Upper lobe of left lung (tissue), 6 donors: ENCODE measurements at places on chromosomes 6 and 20.
A peak's percentile ranks its signal among the peaks of the same experiment; 100 is the strongest.

DNA sequence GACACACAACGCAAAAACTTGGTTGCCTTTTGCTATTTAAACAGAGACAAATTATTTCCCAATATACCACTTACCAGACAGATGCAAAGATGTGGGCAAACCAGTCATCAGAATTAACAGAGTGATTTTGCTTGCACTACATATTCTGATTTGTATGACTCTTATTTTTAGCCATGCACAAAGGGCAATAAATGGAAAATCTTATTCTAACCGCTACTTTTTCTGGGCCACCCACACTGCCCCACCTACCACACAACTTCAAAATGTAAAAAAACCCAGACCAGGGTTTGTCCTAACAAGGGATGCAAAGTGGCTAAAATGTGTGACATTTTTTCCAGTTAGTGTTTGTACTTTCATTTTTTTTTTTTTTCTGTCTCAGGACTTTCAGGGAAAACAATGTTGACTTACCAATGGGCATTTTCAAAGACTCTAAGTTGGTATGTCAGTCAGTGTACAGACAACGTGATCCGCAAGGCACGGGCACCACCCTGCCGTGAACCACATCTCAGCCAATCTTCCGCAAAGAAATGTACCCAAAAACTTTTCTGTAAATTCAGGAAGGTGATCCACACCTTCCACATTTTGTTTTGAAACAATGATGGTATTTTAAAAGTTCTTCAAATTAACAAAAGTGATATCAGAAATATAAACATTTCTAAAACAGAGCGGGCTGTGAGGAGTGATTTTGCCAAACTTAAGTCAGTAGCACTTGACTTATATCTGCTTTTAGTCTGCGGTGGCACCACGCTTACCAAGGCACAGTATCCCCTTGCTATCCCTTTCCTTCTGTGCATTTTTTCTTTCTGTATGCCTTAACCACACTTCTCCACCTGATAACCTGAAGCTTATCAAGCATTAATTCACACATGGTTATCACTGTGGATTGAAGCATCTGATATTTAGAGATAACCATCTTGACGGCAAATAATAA lies 185.6 kb downstream of the GJA10 start:
- DNase-seq = no peak

DNA sequence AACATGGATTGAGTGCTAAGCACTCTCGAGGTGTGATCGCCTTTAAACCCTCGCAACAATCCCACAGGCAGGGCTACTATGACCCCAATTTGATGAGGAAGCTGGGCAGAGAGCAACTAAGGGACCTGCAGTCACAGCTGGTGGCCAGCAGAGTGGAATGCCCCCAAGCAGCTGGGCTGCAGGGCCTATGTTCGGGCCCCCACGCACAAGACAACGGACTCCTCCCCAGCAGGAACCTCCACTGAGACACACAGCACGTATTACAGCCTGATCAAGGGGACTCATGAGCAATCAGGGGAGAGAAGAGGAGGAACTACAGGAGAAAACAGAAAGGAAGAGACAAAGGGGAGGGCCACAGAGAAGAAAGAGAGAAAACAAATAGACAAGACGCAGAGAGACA lies 21.7 kb downstream of the CST7 start:
- DNase-seq = no peak

GRCh38 chr6:103081876-103082630 lies 1688.5 kb downstream of the GRIK2 start:
- DNase-seq = no peak

DNA sequence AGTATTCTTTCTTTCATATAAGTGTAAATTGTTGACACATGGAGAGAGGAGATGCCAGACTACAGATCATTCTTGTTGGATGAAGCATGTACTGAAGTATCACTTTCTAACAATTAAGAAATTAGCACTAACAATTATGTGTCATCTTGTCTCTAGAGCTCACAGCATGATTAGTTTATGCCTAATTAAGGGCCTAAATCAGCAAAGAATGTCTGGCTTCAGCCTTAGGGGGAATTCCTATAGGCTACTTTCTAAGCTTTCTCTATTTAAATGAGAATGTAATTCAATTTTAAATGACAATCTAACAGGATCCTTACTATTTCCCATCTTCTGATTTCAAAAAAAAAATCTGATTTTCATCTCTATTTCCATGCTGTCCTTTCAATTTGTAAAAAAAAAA lies 371.0 kb downstream of the EPHA7 start:
- no peak for DNase-seq

GRCh38 chr6:81075974-81076373 lies 676.5 kb downstream of the TENT5A start:
- no peak for DNase-seq

- no peak for DNase-seq
Observed at GRCh38 chr6:47759364-47759763, 22.5 kb upstream of the OPN5 start.

- no peak for DNase-seq
Observed at GRCh38 chr6:71238351-71238750, 50.3 kb upstream of the OGFRL1 start.

DNA sequence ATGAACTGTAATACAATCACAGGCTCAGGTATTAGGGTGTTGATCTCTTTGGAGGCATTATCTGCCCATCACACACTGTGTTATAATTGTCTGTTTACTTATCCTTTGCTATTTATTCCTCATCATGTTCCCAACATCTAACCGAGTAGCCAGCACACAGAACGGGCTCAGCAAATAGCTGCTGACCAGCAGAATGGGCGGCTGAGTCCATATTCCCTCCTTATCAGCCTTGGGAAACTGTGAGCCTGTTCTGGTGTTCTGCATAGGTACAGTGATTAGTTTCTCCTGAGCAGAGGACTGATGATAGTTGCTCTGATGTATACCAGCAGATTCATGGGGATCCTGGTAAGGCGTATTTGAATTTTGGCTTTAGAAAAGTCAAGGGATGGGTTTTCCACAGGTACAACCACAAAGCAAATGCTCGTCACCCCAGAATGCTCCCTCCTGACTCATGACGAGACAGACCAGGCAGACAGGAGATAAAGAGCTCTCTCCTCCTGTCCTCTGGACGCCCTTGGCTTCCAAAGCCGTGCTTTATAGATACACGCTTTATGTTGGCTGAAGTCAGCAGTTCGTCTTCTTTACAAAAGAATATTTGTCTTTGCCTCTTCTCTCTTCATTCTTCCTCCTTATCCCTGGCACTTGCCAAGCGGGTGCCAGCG lies 166.7 kb downstream of the TTLL2 start:
- DNase-seq = no peak

DNA sequence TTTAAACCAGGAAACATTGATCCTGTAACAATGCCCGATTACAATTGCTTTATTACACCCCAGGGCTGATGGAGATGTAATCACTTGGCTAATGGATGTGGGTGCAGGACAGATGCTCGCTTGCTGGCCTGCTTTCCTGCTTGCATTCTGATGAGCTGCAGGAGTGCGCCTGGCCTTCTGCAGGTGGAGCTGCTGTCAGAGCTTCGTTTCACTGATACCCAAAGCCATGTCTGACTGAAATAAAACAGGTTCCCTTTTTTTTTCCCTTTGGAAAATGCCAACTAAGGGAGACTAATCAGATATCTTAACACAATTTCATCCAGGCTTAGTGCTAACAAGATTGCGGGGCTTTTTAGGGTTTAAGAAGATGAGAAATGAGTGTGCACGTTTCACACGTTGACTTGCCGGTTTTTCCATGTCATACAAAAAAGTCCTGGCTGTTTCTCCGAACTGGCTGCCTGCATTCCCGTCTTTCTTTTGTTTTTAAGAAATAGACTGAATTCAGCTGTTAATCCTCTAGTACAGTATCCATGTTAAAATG lies 60.7 kb downstream of the VAPB start:
- DNase-seq = no peak

DNA sequence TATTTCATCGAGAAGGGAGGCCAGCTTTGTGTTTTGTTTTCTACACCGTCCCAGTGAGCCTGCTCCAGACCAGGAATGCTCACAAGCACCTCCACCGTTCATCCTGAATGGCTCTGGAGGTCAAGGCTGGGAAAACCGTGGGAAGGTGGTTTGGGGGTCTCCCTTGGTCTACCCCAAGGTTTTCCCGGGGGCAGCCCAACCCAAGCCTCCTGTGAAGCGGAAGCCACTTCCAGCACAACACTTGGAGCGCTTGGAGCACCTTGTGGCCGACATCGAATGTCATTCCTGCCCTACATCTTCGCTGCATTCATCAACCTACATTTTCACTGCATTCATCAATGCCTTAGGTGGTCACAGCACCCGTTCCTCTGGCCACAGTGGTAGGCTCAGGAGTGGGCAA lies 255.6 kb upstream of the PMEPA1 start:
- DNase-seq = no peak

DNA sequence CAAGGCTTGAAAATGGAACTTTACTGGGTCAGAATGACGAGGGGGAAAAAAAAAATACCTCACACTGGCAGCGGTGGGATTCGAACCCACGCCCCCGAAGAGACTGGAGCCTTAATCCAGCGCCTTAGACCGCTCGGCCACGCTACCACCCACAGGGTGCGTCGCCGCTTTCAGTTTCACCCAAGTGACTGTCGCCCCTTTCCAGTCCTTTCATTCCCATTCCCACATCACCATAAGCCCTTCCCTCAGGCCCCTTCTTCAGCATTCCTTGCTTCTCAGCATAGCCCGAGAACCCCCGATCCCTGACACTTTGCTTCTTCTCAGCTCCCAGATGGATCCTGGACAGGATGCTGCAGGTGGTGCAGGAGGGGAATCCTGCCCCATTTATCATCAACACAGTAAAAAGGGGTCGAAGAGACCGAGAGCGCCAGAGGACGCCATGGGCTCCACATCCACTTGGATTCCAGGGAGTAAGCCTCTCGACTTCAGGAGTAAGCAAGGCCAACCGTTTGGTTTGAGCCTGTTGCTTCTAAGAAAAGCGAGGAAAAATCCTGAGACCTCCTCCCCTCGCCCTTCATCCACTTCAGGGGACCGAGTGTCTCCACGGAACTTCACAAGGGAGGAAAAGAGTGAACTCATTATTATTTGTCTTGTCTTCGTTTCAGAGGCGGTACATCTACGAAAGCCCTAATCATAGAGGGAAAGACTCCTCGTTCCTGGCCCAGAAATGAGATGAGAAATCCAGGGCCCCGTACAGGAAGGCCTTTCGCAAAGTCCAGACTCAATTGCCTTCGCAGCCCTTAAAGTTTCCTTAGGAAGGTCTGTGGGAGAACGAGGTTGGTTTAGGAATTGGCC lies 20.0 kb upstream of the TRIM27 start:
- DNase-seq = peak; percentile 77

DNA sequence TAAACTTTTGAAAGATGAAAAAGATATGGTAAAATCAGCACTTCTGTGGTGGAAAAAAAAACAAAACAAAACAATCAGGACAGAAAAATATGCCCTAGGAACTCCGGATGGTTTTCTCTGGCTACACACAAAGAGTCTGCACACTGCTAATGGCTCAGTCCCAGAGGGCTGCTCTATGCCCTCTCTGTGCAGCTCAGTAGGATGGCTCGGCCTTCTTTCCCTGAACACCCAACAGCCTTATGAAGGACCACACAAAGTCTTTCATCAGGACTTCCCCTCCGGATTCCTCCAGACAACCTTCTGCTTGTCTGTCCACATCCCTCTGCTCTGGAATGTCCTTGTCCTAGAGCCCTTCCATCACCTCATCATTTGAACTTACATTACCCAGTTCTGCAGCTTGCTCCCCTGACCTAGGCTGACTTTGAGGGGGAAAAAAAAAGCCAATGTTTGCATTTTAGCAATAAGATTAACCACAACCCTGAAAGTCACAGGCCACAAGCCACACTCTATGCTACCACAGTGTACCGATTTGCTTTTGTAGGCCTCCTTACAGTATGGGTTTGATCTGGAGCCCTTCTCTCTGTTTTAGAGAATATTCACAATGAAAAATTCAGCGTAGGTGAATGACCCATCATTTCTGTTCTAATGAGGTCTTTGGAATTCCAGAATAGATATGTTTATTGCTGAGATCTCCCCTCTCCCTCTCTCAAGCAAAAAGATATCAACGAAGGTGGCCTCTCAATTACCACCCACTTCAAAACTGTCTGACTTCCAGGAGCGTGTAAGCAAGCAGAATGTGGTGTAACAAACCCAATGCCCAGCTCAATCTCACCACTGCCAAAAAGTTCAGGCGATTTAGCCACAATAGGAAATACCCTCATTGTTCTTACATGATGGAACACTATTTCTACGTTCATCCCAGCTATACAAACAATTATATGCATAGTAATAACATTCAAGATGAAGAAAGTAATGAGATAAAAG lies 164.0 kb downstream of the GMDS start:
- no peak for DNase-seq

GRCh38 chr6:39102071-39102820 lies 12.7 kb downstream of the SAYSD1 start:
- peak; percentile 39 for DNase-seq

- DNase-seq = no peak
Observed at GRCh38 chr6:49526598-49526997, 23.9 kb upstream of the C6orf141 start.

DNA sequence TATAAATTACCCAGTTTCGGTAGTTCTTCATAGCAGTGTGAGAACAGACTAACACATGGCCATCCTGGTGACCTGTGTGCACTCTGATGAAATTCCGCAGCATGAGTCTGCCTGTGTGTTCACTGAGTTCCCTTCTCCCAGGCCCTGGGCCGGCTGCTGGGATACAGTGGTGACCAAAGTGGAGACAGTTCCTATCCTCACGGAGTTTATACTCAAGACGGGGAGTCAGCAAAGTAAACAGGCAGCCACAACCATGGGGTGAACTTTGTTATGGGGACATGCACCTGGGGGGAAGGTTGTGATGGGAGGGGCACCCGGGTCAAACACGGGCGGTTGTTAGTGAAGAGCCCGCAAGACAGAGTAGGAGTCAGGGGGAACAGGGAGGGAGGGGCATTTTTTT lies 202.0 kb downstream of the CDH4 start:
- DNase-seq = no peak

DNA sequence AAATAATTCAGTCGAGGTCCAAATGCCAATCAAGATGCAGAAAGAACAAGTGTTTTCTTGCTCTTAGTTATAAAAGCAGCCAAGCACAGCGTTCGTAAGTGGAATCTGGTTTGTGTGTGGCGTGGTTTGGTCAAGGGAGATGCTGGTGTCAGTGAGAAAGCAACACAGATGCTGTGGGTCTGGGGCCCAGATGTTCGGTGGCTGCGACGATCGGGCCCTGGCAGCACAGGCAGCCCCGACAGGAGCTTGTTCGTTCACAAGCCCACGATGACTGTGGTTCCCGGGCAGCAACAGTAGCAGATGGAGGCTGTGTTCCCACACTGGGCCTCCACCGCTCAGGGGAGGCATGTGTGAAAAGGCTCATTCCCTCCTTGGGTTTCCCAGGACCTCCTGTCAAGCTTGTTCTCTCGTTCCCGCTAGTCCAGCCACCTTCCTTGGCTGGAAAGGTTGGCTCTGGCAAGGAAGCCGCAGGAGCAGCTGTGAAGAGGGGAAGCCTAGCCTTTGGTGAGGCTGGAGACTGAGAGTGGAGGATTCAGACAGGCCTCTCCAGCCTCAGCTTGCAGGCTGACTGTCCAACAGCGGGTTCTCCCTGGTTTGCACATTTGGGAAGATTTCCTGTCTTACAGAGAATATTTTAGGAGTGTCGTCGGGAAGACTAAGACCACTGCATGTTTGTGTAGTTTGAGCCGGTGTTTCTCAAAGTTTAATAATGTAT lies 304.7 kb downstream of the QKI start:
- DNase-seq = peak; percentile 27

- DNase-seq = peak; percentile 15
Observed at GRCh38 chr6:142551274-142551811, 249.5 kb downstream of the ADGRG6 start.

GRCh38 chr6:44270526-44271405 lies 516 bp downstream of the TMEM151B start:
- DNase-seq = peak; percentile 83

GRCh38 chr6:30325873-30326525 lies 728 bp upstream of the TRIM39 start:
- DNase-seq = peak; percentile 84

- DNase-seq = no peak
Observed at GRCh38 chr20:54475334-54476168, at the start of gene DOK5. Gene DOK5 (plus strand): TSS chr20:54475593. CDS start chr20:54475947, 354 bp downstream.
